ENCODE measurements at places on chromosomes 11 and 22. TPM values are rescaled to one million over a fixed set of nuclear protein-coding genes. Genes with fewer than 3 reads are reported as not detected.

DNA sequence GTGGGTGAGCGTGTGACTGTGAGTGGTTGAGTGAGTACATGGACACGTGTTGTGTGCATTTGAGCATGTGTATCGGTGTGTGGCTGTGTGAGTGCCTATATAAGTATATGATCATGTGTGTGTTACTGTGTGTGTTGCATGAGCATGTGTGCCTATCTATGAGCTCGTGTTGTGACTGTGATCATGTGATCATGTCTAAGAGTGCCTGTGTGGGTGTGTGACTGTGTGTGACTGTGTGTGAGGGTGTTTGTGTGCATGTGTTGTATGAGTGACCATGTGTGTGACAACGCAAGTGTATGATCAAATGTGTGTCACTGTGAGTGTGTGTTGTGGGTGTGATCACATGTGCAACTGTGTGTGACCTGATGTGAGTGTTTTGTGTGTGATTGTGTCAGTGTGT lies 88.8 kb downstream of the UBASH3B start:
- no peak for DNase-seq

BRSK2 gene
- 0.64 TPM for polyA plus RNA-seq

DNA sequence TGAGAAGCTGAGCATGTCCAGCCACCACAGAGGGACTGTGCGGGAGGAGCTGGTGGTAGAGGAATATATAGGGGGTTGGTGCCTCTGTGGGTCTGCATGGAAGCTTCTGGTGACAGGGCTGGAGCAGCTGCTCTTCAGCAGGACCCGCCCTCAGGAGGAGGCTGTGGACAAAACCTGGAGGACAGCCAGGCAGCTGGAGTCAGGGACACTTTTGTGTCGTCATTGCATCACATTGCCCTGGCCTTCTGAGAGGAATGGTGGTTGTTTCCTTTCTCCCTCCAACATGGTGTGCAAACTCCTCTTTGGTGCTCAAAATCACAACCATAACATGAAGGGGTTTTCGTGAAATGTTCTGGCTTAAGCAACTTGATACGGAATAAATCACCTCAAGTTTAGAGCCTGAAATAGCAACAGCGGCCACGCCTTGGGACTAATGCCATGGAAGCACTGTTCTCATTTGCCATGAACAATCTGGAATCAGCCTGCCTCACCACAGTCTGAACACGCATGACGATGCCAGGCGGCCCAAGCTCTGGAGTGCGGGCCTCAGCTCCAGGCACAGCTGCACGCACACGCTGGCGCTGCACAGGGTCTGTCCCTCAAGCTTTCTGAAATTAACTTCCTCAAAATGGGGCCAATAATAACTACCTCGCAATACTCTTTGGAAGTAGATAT lies 17.1 kb upstream of the CSRP3 start:
- no peak for DNase-seq

APOL4 gene
- 27.6 TPM for polyA plus RNA-seq

TMPRSS13 gene
- polyA plus RNA-seq = 0.84 TPM

- DNase-seq = no peak
Measured at GRCh38 chr11:59644528-59644927, 24.3 kb downstream of the PATL1 start.

GLYAT gene
- polyA plus RNA-seq = 151 TPM

DNA sequence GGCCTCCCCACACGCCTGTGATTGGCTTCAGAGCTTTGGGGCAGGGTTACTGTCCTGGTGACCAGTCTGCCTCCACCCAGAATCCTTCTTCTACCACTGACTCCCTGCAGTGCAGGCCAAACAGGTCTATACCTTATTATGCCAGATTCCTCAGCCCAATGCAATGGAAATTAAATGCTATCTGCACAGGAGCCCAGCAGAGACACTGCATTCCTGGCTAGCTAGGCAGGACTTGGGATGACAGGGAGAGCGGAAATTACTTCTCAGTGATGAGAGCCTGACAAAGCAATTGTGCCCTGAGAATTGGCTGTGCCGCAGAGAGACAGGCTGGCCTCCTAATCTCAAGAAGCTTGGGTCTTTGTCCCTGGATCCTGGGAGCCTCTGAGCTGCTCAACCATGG lies 143.8 kb upstream of the NCAM1 start:
- no peak for DNase-seq

DNA sequence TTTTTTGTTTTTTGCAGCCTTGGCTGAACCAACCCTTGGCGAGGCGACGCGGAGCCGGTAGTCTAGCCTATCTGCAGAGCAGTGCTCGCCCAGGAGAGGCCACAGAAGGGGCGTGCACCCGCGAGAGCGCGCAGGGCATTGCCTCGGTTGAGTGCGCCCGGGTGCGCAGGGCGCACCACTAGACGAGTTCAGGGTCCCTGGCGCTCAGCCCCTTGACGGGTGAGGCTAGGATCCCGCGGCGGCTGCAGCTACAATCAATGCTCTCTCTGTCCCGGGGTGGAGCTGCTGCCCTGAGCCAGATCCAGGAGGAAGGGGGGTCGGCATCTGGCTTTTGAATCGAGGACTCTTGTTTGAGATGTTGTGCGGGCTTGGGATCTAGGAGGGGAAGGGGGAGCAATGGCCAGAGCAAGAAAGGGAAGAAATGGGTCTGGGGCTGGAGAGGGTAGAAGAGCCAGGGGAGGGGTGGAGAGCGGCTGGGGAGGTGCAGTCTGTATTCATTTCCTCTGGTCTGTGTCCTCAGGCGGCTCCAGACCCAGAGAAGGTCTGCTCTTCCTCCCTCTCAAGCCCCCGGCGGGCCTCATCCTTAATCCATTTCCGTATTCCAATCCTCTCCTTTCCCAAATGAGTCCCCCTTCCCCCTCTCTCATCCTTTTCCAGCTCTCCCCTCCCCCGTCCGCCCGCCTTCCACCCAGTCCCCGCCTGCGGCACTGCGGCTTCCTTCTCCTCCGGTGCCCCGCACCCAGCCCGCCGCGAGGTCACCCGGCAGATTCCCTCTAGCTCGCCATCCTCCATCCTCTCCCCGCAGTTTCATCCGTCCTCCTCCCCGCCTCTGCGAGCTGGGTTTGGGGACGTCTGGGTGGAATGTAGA lies 797 bp downstream of the THY1 start:
- no peak for DNase-seq

DNA sequence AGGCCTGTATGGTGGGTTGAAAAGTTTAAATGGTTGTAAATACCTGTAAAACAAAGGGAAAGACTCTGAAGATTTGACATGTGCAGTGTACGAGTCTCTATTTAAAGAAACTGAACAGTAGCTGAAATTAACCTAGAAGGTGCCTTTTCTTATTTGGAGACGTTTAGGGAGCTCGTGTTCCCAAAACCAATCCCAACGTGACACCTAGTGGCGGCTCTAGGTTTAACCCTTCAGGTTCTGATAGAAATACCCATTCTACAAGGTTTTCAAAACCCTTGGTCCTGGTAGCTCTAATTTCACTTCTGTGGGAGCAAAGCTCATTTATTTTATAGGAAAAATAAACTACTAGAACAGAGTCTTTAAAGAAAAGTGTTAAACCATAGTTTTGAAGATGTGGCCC lies 258.3 kb downstream of the LRRC4C start:
- DNase-seq = peak; percentile 32

- DNase-seq = no peak
Measured at GRCh38 chr11:3199537-3200295, 18.9 kb downstream of the MRGPRG start.

DNA sequence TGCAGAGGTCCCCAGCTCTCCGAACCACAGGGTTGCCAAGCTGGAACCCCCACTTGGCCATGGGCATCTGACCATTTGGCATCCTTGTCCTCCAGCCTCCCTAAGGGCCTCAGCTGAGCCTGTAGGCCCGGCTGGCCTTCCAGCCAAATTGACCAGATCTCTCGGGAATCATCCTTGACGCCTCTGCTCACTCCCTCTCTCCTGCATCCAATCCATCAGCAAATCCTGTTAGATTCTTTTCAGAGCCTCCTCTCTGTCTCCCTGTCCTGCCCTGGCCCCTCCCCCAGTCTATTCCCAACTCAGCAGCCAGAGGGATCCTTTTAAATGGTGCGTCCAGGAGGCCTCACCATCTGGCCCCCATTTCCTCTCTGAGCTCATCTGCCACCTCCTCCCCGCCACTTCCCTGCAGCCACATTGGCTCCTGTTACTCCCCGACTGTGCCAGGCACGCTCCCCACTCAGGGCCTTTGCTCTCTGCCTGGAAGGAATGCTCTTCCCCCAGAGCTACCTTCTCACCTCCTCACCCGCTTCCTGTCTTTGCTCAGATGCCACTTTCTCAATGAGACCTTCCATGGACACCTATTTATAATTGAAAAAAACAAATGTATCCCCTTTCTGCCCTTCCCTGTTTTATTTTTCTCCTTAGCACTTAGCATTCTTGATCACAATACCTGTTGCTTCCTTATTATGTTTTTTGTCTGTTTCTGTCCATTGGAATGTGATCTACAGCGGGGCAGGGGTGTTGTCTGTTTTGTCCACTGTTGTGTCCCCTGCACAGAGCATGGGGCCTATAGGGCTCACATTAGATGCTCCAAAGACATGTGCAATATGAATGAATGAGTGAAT lies 78.1 kb downstream of the NFAM1 start:
- DNase-seq = no peak

GRCh38 chr11:7016011-7016410 lies 4.1 kb downstream of the ZNF214 start:
- no peak for DNase-seq

DNA sequence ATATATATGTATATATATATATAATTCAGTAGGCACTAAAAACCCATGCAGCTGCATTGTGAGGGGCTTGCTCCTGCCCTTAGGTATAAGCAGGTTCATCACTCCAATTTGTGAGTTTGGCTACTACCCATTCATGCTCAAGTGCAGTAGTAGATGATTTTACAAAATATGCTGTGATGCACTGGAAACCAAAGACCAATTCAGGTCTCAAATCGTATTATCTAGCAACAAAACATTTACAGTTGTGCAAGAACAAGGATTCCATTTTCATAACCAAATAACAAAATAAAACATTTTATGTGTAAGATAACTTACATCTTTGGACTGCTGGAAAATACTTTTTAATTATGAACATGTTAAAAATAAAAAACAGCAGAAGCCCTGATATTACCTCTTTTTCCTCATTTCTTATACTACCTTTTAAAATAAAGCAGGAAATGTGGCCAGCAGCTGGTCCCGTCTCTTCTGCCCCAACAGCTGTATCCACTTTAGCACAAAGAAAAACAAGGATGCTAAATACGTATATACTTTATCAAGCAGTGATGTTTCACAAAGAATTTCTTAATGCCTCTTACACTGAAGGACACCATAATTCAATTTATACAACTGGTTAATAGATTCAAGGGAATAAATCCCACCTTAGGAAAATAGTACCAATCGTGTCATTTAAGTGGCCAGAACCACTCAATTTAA lies 2.8 kb downstream of the CREBZF start:
- DNase-seq = no peak

DNA sequence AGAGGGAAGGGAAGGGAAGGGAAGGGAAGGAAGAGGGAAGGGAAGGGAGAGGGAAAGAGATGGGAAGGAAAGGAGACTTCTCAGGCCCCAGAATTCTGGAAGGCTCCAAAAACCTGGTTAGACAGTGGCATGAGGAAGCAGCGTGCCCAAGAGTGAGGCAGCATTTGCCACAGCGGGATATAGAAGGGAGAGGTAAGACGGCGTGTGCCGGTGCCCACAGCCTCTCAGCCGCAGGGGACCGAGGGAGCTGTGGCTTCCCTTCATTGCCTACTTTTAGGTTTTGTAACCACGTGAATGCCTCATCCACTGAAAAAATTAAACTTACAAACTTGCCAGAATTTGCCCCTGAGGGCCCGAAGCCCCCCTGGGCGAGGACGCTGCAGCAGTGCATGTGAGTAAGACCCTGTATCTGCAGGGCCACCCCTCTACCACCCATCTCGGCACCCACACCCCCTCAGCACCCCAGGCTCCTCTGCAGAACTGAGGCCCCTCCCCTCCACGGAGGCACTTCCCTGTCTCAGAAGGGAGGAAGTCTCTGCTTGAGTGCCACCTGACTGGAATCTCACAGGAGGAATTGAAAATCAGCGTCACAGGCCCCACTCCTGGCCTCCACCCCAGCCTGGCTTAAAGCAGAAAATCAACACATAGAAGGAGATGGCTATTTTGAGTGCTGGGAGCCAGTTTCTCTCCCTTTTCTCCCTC lies 58.1 kb downstream of the LINC01488 start:
- DNase-seq = no peak

STX3 gene
- 51.2 TPM for polyA plus RNA-seq

GRCh38 chr11:33320814-33321330 lies 63.7 kb downstream of the HIPK3 start:
- no peak for DNase-seq

Data from left renal pelvis (tissue), 4 donors.